RKO (cell line): ENCODE measurements at places on chromosomes 16 and 17.

DNA sequence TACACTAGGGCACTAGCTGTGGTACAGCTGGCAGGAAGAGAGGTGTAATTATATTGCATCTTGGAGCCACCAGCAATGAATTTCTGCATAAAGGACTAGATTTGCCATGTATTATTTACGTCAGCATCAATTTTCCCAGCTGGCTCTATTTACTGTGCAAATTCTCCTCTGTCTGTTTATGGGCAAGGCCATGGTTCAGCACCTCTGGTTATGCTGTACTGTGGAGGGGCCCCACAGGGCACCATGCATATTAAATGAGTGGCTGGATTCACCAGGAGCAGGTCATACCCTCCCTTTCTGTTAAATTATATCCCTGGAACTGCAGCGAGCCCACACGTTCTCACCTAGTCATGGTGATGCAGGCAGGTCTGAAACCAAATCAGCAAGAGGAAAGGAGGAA lies 19.8 kb downstream of the RAD51D start:
- no peak for DNase-seq

DNA sequence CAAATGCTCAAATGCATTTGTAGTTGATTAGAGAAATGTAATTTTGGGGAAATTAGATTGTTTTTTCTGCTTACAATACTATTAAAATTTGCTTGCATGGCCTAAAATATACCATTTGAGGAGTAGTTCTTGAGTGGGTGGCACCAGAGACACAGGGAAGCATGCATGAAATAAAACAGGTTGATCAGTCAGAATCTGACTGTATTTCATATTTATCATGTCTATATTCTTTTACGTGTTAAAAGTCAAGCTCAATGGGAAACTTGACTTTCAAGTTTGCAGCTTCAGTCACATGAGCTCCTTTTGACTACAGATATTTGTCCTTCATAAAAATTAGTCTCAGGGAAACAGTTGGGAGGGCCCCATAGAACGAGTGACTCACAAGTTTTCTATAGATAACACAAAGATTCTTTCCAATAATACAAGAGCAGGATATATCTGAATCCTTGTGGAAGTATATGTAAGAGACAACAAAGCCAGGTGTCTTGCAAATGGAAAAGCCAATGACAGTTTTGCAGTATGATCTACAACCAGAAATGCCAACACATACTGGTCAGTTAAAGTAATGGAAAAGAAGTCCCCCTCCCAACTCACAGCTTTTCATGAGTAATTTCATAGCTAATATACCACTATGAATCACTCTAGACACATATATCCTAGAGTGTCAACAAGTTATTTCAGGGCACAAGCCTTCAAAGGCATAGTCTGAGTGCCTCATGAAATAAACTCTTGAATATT lies 42.2 kb upstream of the CORO6 start:
- peak; percentile 94 for DNase-seq

DNA sequence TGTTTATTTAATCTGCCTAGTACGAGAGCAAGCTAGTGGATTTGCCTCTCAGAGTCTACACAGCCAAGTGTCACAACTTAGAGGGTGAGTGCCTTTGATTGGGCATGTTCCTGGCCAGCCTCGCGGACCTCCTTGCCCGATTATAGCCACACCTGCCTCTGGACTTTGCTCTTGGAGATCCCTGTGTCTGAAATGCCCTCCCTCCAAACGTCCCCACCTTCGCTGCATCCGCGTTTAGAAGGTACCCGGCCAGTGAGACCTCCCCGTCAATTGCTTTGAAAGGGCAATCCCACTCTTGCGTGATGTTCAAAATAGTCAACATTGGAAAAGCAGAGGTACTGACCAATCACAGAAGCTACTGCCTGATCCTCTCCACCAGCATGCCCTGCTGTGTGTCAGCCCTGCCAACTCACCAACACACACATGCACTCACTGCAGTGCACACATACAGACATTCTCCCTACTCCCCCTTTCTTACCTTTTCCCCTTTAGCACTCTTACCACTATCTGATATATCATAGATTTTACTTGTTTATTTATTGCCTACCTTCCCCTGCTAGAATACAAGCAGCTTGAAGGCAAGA lies 6.5 kb upstream of the SDK2 start:
- DNase-seq = no peak

GRCh38 chr17:12592941-12593340 lies 72.7 kb upstream of the MYOCD start:
- DNase-seq = no peak

DNA sequence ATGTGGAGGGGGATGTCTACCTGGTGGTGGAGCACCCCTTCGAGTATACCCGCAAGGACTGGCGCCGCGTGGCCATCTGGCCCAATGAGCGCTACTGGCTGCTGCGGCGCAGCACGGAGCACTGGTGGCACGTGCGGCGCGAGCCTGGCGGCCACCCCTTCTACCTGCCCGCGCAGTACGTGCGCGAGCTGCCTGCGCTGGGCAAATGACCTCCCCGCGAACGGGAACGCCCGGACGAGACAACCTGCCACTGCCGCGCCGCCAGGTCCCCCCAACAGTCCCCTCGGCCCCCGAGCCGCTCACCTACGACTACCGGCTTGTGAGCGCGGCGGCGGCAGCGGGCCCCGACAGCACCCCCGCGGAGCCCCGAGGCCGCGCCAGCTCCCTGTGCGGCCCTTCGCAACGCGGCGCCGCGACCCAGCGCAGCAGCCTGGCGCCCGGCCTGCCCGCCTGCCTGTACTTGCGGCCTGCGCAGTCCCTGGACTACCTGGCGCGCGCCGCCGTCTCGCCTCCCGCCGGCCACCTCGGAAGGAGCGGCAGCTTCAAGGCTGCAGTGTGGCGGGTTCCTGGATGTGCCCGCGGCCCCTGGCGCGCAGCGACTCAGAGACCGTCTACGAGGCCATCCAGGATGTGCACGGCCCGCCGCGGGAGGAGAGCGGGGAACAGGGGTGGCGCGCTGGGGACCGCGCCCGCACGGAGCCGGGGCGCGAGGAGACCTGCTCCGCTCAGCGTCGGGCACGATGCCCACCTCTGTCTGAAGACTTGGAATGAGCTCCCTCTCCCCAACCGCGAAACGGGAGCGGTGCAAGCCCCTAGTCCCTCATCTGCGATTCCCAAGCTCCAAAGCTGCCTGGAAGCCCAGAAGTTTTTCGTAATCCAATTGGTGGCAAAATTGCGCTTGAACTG lies 48.7 kb upstream of the AMZ2 start:
- no peak for DNase-seq

- DNase-seq = no peak
Observed at GRCh38 chr16:21239646-21240045, 6.1 kb downstream of the ANKS4B start.

- DNase-seq = no peak
Observed at GRCh38 chr17:81802856-81803643, 900 bp upstream of the GCGR start.

DNA sequence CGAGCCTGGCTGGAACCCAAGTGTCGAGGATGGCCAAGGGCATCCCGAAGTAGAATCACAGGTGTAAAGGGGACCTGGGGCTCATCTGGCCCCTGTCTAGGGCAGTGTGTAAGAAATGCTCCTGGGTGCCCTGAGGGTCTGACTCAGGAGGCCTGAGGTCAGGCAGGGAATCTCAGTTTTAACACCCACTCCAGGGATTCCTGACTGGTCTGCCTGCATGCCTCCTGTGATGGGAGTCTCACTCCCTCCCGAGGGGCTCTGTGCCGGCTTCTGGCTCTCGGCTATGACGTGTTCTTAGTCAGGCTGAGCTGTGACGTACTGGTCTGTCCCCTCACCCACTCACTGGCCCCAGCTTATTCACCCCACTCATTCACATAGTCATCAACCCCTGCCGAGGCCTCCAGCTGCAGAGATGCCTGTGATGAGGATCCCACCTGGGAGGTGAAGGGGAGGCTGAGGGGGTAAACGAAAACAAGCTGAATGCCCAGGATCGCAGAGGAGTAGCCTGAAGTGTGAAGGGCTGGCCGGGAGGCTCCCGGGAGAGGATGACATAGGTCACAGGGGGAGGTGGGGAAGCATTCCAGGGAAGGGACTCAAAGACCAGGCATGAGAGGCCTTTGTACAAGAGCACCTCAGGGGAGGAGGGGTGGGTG lies 23.8 kb downstream of the FAM83G start:
- peak; percentile 44 for DNase-seq

- no peak for DNase-seq
Observed at GRCh38 chr17:15891318-15891717, 53.6 kb upstream of the ADORA2B start.

DNA sequence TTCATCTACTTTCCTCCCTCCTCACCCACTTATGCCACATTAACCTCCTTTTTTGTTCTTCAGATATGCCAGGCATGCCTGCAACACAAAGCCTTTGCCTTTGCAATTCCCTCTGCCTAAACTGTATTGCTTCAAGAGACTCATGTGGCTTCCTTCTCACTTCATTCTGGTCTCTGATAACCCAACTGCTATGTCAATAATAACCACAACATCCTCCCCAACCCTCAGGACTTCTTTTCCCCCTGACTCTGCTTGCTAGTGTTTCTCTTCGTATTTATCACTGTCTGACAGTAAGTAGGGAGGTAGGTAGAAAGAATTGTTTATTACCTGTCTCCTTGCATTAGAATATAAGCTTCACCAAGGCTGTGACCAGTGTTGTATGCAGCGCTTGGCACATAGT lies 22.4 kb downstream of the RBL2 start:
- DNase-seq = no peak

GRCh38 chr16:47928008-47928407 lies 227.8 kb downstream of the ABCC12 start:
- DNase-seq = no peak

GRCh38 chr17:5698959-5699358 lies 114.7 kb upstream of the NLRP1 start:
- no peak for DNase-seq

- no peak for DNase-seq
Observed at GRCh38 chr16:72021043-72021442, 12.5 kb downstream of the DHODH start.

GRCh38 chr16:11139326-11140097 lies 116.5 kb downstream of the SOCS1 start:
- no peak for DNase-seq

GRCh38 chr17:60159479-60159866 lies 9.7 kb downstream of the CA4 start:
- DNase-seq = no peak

DNA sequence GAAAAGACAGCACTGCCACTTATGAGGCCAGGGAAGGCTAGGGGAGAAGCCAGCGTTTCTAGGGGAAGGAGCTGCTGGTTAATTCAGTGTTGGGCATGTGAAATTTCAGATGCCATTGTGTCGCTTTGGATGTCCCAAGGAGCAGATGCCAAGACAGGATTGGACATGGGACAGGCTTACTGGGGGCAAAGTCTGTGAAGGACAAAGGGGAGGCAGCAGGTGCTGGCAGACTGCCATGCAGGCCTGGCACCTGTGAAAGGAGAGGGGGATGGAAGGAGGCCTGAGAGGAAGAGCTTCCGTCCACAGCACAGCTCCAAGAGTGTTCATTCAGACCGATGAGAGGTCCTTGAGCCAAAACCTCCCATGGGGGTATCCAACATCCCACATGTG lies 255.5 kb upstream of the RPL38 start:
- DNase-seq = no peak

DNA sequence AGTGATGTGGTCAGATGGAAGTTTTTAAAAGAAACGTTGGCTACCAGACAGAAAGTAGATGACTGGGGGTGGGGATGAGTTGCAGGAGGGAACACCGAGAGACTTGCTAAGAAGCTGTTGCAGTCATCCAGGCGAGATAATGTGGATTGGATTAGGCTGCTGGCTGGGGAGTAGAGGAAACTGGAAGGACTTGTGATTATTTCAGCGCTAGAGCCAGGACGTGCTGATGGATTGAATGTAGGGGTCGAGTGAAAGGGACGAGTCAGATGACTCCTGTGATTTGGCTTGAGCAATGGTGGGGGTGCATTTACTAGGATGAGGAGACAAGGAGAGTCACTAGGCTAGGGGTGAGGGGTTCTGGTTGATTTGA lies 88.5 kb downstream of the CLEC16A start:
- no peak for DNase-seq

DNA sequence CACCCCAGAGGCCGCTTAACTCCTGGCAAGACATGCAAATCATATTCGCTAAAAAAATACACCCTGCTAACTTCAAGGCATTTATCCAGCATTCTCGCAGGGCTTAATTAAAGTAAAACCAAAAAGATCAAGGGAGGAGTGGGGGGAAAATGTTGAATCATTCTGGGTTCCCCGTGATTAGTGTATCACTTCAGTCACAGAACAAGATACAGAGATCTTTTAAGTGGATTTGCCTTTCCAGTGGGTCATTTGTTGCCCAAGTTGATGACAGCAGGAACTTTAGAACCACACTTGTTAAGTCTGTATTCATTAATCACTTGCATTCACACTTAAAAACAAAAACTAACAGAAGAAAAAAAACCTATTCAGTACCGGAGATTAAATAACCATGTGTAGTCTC lies 17.3 kb downstream of the CRYBA1 start:
- DNase-seq = no peak

GRCh38 chr16:10566613-10567012 lies 13.8 kb downstream of the EMP2 start:
- no peak for DNase-seq

DNA sequence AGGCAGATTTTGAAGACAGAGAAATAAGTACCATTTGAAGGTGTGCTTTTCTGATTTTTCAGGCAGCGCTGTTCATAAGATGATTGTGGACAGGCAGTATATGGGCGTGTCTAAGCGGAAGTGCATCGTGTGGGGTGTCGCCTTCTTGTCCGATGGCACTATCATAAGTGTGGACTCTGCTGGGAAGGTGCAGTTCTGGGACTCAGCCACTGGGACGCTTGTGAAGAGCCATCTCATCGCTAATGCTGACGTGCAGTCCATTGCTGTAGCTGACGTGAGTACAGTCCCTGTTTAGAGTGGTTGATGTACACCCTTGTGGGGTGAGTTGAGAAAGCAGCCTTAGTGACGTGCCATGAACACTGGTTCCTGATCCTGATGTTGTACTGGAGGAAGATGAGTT lies 10.7 kb downstream of the UTP4 start:
- DNase-seq = peak; percentile 40

- no peak for DNase-seq
Observed at GRCh38 chr16:16073001-16073545, 123.7 kb downstream of the ABCC1 start.
